ENCODE measurements at places on chromosomes 3 and 15.

- DNase-seq, result no peak
These were observed 297.6 kb upstream of the CHRNA7 start for GRCh38 chr15:31732726-31733125.

DNA sequence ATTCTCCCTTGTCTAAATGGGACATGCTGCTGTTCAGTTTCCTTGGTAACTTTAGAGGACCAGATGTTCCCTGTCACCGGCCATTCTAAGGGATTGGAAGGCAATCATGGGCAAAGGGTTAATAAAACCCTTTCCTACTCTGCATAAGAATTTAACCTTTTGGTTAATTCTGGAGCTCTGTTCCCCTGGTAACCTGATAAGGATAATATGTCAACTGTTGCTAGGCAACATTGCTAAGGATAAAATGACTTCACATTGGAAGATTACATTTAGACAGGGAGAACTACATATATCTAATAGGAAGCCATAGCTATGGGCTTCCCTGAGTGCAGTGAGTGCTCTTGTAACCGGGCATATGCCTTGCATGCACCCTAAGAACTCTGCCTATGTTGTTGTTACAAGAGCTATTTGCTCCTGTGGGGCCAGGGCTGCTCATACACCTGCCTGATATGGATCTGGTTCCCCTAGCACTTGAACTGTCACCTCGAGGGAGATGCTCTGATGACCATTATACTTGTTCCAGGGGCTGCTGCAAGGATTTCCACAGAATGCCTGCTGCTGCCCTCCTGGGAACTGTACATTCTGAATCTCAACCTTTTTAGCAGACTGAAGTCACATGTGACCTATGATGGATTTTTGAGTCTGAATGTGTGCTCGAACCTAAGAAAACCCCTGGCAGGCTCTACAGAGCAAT is 326.3 kb upstream of the PDZRN3 start:
- DNase-seq, result no peak

DNA sequence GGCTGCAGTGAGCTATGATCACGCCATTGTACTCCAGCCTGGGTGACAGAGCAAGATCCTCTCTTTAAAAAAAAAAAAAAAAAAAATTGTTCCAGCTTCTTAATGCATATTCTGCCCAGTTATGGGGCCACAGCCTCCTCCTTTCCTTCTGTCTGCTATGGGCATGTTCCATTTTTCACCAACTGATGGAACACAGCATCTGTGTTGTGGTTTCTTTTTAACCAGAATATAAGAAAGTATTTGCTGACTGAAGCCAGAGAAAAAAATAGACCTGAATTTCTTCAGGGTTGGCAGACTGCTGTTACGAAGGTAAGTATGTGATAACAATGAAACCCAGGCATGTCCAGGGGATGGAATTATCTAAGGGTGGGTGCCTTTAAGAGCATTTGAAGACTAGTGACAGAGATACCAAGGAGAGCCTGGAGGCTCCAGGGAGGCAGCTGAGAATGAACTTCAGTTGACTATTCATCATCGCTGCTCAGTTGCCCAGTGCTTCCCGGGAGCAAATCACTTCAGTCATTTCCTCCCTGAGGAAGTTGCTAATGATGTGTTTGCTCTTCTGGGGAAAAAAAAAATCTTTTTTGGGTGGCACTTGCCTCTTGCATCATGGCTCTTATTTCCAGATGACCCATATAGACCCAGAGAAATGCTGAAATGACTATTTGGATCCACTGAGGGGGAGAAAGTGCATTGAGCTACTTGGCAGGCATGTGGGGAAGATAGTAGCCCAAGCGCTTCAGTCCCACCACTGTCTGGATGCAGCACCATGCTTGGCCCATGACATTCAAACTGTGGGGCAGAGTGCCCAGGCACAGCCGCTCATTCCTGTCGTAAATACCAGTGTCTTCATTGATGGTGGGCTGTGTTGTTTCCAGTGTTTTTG is 14.5 kb downstream of the NCBP2 start:
- no peak for DNase-seq

DNA sequence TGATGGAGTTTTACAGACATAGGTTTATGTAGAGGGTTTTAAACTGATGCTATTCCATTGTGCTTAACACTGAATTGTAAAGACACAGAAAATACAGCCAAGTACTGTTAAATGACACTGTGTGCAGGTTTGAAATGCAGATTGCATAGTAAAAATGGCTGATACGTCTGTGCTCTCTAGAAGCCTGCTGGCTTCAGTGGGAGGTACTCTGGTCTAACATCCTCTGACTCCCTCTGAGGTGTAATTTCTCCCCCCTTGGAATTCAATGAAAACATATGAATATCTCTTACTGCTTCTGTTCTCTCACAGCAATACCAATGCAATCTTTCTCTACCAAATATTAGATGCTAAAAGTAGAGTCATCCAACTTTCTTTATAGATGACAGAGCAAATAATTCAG is 176.6 kb downstream of the SLC9A9 start:
- DNase-seq, result no peak

DNA sequence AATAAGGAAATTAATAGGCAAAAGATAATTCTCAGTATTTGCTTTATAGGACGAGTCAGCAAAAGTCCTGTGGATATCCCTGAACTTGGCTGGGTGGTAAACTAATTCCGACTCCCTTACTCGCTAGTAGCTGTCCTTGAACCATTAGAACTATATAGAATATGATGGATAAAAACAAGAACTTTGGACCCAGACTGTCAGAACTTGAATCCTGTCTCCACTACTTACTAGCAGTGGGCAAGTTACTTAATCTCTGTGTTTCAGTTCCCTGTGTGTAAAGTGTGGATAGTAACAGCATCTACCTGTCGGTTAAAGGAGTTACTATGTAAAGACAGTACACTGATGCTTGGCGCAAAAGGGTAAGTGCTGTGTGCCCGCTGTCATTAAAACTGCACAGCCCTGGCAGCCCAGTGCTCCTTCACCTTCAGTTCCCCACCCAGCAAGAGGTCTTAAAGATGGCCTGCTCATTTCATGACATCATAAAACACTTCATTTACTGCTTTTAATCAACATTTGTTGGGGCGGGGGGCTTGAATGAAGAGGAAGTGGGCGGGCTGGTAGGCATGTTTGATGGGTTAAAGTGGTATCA is 7.3 kb downstream of the TPM1 start:
- DNase-seq, result no peak

DNA sequence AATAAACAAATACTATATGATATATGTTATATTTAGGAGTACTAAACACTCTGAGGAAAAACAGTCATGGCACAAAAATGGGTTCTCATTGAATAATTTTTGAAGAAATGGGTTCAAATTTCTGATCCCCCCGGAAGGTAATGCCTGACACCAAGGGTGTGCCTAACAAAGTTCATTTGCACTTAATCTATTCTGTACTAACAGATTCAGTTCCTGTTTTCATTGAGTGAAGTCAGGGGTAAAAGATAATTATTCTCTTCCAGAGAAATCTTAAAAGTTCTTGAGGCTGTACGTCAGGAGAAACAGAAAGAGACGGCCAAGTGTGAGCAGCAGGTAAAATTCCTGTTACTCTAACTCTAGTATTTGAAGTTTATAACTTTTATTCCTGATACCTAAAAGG is 34.5 kb upstream of the TMEM42 start:
- DNase-seq, result no peak

GRCh38 chr3:158765518-158766205 is 33.4 kb upstream of the RARRES1 start:
- DNase-seq, result no peak

- DNase-seq, result no peak
These were observed 976 bp downstream of the DIS3L start for GRCh38 chr15:66294157-66294931.

- peak; percentile 22 for DNase-seq
These were observed 1.1 kb upstream of the PARP15 start for GRCh38 chr3:122576174-122576940.

GRCh38 chr3:128352326-128352725 is 114.4 kb downstream of the DNAJB8 start:
- no peak for DNase-seq

- DNase-seq, result no peak
These were observed 25.1 kb downstream of the STIMATE start for GRCh38 chr3:52872245-52872644.

GRCh38 chr15:99645543-99645935 is 79.8 kb downstream of the MEF2A start:
- DNase-seq, result no peak

DNA sequence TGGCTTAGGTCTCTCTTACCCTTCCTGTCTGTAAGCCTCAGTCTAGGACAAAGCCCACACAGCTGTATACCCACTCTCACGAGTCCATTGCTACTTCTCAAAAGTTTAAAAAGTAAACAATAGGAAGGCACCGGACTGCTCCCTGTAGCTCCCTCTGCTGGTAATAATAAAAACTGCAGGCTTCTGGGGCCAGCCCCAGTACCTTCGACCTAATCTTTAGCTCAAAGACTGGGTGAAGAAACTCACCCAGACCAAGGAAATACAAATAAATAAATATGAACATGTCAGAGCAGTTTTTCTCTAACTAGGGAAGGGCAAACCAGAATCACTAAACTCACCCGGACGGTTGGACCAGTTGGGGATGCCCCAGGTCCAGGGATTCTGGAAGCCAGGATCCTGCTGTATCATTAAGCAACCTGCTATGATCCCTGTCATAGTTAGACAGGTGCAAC is 5.0 kb downstream of the FAM219B start:
- peak; percentile 50 for DNase-seq

DNA sequence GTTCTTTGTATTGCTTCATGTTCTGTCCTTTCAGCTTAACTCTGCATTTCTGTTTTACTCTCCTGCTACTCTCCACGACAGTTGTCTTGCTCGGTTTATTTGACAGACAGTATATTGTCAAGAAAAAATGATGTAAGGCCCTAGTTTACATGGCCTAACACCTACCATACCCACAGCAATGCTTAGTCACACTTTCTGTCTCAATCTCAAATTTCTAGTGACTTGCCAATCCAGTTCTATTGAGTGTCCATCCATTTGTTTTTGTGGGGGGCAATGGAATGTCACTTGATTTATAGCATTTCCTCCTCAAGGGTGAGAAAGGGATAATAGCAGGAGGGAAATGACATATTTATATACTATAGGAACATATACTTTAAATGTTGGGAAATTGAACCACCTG is 676.2 kb downstream of the NAALADL2 start:
- no peak for DNase-seq

DNA sequence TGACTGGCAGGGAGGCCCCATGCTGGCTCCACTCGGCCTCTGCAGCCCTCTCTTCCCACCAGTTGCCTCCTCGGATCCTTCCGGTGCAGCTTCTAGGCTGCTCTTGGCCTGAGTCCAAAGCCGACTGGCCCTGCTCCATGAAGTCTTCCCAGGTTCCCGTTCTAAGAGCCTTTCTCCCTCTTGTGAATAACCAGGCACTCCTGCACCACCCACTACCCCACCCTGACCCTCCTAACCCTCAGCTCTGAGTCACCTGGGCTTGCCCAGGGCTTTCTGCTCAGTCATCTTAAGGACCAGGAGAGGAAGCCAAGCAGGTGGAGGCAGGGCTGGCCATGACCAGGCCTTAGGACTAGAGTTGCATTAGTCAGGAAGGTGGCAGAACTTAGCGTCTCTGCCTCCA is 28.1 kb upstream of the CNBP start:
- DNase-seq, result no peak

DNA sequence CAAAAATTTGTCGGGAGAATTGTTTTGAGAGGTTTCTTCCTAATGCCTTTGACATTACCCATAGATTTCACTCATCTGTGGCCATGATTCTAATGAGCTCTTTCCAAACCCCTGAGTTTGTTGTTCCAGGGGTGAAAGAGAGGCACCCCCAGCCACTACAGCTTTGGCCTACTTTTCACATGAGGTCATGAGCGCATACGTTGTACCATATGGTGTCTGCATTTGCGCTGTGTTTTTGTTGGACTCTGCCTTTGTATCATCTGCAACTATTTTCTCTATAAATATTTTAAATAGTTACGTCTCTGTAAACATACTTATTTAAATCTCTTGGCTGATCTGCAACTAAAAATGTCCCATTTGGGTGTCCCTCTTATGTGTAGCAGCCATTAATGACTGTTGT is 107.9 kb downstream of the LRTM1 start:
- DNase-seq, result no peak

DNA sequence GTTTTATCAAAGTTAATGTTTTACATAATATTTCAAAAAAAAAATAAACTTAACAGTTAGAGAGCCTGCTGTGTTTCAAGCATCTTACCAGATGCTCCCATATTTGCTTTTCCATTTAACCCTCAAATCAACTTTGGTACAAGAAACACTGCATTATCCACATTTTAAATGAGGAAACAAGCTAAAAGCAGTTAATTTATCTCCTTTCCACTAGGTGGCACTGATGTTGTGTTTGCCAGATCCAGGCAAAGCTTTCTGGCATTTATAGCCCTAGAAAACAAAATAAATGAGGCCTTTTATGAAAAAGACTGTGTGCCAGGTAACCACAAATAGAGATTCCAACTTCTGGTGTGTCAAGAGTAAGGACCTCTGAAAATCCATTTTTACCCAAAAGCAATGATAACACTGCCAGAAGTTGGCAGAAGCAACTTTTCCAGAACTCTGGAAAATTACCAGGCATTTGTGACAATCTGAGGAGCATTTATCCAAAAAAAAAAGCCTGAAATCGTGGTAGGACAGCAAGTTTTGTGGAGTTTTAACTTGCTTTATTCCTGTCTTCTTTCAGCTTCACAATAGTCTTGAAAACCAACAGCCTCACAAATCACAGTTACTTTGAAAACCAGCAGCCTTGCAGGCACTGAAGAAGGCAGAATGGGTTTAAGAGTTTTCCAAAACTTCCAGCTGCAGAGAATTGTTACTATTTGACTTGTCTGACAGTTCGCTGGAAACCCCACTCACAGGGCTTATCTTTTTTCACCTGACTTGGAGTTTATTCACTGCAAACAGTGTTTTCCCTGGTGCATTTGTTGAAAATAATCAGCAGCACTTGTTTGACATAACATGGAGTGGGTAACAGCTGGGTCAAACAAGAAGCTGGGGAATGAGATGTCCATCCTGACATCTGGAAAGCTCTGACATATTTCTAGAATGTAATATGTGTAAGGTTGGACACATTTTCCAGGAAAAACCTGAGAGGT is 9.2 kb downstream of the FAM162A start:
- DNase-seq, result no peak

DNA sequence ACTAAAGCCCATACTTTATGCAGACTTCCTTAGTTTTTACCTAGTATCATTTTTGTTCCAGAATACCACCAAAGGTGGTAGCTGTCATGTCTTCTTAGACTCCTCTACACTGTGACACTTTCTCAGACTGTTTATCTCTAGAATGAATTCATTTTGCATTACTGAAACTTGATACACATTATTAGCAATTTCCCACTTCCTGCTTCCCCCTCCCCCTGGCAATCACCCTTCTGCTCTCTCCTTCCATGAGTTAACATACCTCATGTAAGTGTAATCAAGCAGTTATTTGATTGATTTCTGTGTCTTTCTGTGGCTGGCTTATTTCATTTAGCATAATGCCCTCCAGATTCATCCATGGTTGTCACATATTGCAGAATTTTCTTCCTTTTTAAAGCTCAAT is 204.9 kb downstream of the STAG1 start:
- DNase-seq, result no peak

- no peak for DNase-seq
These were observed 8.0 kb downstream of the ESYT3 start for GRCh38 chr3:138442433-138442832.

GRCh38 chr3:114374433-114374990 is 80.7 kb downstream of the TIGIT start:
- no peak for DNase-seq

- DNase-seq, result no peak
These were observed 266.4 kb downstream of the FAM43A start for GRCh38 chr3:194951931-194952582.
